ENCODE measurements at places on chromosomes 12 and 14.
A peak's percentile ranks its signal among the peaks of the same experiment; 100 is the strongest.

- H3K4me1 ChIP-seq: peaks cover 11% of the 10 kb centered on the region
- H3K27ac ChIP-seq: no peak overlapping the region
- DNase-seq: no peak
- no peaks in the 10 kb centered on the region for H3K27me3 ChIP-seq
Measured at GRCh38 chr14:52360831-52361230, 46.7 kb downstream of the PTGER2 start.

GRCh38 chr12:81245458-81245857 is 167.6 kb downstream of the ACSS3 start:
- no peaks in the 10 kb centered on the region for H3K36me3 ChIP-seq
- no peaks in the 10 kb centered on the region for H3K4me1 ChIP-seq
- H3K27ac ChIP-seq: no peak overlapping the region
- no peak overlapping the region for H3K4me3 ChIP-seq
- H3K27me3 ChIP-seq: no peaks in the 10 kb centered on the region

DNA sequence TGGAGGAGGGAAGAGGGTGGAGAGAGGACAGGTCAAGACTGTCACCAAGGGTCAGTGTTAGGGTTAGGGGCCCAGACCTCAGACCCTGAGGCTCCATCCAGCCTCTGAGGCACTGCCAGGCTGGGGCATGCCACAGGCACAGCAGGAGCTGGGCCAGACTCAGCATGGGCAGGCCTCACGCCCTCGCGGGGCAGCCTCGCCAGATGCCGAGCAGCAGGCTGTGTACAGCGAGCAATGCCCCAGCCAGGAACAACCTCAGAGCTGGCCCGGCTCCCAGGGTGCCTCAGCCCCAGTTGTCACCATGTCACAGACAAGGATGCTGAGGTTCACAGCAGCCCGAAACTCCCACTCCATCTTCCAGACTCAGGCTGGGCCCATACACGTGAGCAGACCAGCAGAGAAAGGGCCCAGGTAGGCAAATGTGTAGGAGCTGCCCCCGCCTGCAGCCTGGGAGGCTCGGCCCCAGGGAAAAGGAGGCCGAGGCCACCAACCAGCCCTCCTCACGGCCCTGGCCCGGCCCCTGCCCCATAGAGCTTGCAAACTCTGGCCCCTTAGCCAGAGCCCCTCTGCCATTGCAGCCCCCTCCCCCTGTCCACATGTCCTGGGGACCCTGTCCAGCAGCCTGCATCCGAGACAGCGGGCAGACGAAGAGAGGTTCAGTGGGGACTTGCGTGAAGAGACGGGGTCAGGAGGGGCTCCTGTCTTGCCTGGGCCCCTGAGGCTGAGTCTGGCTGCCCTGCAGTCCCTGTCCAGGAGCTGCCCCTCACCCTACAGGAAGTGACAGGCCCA is 7.5 kb downstream of the C14orf180 start:
- H3K4me1 ChIP-seq: no peaks in the 10 kb centered on the region
- peaks cover 2% of the 10 kb centered on the region for H3K27me3 ChIP-seq

GRCh38 chr12:130666645-130667044 is 49.5 kb downstream of the RIMBP2 start:
- H3K27ac ChIP-seq: no peak overlapping the region
- DNase-seq: no peak
- H3K4me1 ChIP-seq: no peaks in the 10 kb centered on the region
- no peaks in the 10 kb centered on the region for H3K36me3 ChIP-seq
- H3K4me3 ChIP-seq: no peak overlapping the region
- H3K27me3 ChIP-seq: peaks cover 2% of the 10 kb centered on the region

- DNase-seq: no peak
- no peaks in the 10 kb centered on the region for H3K36me3 ChIP-seq
- H3K4me1 ChIP-seq: peaks cover 6% of the 10 kb centered on the region
- no peak overlapping the region for H3K27ac ChIP-seq
- no peaks in the 10 kb centered on the region for H3K27me3 ChIP-seq
Measured at GRCh38 chr14:73476451-73476931, 14.2 kb upstream of the RIOX1 start.

GRCh38 chr14:64792231-64792630 is 87.5 kb downstream of the SPTB start:
- H3K4me3 ChIP-seq: no peak overlapping the region
- no peaks in the 10 kb centered on the region for H3K36me3 ChIP-seq
- H3K27ac ChIP-seq: no peak overlapping the region
- no peaks in the 10 kb centered on the region for H3K27me3 ChIP-seq

GRCh38 chr12:96020314-96021003 is 14.9 kb downstream of the LTA4H start:
- no peaks in the 10 kb centered on the region for H3K4me1 ChIP-seq
- H3K36me3 ChIP-seq: peaks cover 42% of the 10 kb centered on the region
- DNase-seq: no peak

GRCh38 chr12:46608431-46609272 is 217.1 kb downstream of the SLC38A4 start:
- no peaks in the 10 kb centered on the region for H3K27me3 ChIP-seq
- H3K4me1 ChIP-seq: peaks cover 29% of the 10 kb centered on the region
- H3K4me3 ChIP-seq: no peak overlapping the region
- no peak for DNase-seq
- H3K27ac ChIP-seq: no peak overlapping the region

- H3K4me1 ChIP-seq: no peaks in the 10 kb centered on the region
- H3K36me3 ChIP-seq: no peaks in the 10 kb centered on the region
- H3K27ac ChIP-seq: no peak overlapping the region
- H3K27me3 ChIP-seq: peaks cover 3% of the 10 kb centered on the region
Measured at GRCh38 chr14:94696518-94696917, 73.4 kb downstream of the GSC start.

DNA sequence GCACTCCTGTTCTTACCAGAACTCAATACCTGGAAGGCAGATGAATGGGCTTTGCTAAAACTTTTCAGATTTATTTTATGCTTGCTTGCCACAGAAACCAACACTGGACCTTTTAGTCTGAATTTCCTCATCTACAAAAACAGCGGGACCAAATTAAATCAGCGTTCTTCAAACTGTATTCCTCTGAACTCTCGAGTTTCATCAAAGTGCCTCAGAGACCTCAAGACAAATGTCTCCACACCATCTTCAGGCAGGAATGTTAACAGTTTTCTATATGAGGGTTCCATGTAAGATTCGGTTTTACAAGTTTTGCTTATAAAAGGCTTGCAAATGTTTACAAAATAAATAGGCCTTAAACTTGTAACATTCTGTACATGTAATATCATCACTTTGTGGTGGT is 74.6 kb downstream of the MED13L start:
- H3K36me3 ChIP-seq: peaks cover 7% of the 10 kb centered on the region
- DNase-seq: no peak
- no peak overlapping the region for H3K27ac ChIP-seq
- H3K27me3 ChIP-seq: no peaks in the 10 kb centered on the region

- no peak overlapping the region for H3K4me3 ChIP-seq
- peaks cover 8% of the 10 kb centered on the region for H3K4me1 ChIP-seq
- no peak for DNase-seq
- peaks cover 10% of the 10 kb centered on the region for H3K27me3 ChIP-seq
Measured at GRCh38 chr12:15274561-15274967, 47.7 kb upstream of the PTPRO start.

DNA sequence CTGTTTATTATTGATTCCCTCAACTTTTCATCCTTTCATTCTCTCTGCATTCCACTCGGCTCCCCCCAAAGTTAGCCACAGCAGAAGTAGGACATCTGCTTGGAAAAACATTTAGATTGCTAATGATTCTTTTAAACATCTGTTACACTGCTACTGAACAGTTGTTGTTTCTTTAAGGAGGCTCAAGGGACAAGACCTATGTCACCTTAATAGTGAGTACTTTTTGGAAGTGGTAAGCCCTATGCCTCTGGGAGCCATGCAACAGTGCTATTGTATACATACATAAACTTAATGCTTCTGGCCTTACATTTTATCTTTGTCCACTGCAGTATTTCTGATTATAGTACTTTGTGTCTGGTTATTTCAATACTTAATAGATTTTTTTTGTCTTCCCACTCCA is 628.2 kb upstream of the FOXG1 start:
- no peak overlapping the region for H3K27ac ChIP-seq
- H3K4me1 ChIP-seq: no peaks in the 10 kb centered on the region
- no peak for DNase-seq
- H3K27me3 ChIP-seq: no peaks in the 10 kb centered on the region
- H3K4me3 ChIP-seq: no peak overlapping the region

- DNase-seq: peak; percentile 81
- no peak overlapping the region for H3K27ac ChIP-seq
- H3K36me3 ChIP-seq: no peaks in the 10 kb centered on the region
- H3K27me3 ChIP-seq: peaks cover 5% of the 10 kb centered on the region
Measured at GRCh38 chr14:70289138-70289537, 70.3 kb downstream of the COX16 start.

- no peak for DNase-seq
- H3K4me3 ChIP-seq: no peak overlapping the region
- H3K36me3 ChIP-seq: peaks cover 25% of the 10 kb centered on the region
- H3K27ac ChIP-seq: peak overlapping the region; percentile 78
Measured at GRCh38 chr14:49939884-49940510, 47.1 kb downstream of the ARF6 start.

DNA sequence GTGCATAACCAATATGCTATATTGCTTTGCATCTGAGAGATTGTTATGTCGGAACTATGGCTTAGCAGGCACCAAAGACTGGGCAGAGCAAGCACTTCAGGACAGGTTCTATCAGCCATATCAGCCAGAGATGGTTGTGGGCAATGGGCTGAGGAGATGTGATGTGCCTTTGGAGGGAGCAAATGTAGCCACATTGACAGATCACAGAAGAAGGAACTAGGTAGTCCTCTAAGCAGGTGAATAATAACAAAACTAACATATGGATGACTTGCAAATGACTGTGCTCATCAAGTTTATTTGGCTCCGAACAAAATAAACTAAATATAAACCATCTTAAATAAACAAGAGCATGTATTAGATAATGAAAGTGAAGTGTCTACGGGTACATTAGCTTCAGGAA is 291.7 kb downstream of the RMST start:
- no peaks in the 10 kb centered on the region for H3K36me3 ChIP-seq
- no peak overlapping the region for H3K4me3 ChIP-seq
- H3K4me1 ChIP-seq: no peaks in the 10 kb centered on the region
- no peak overlapping the region for H3K27ac ChIP-seq
- no peaks in the 10 kb centered on the region for H3K27me3 ChIP-seq

- H3K4me1 ChIP-seq: no peaks in the 10 kb centered on the region
- H3K27ac ChIP-seq: no peak overlapping the region
- no peak for DNase-seq
- H3K27me3 ChIP-seq: no peaks in the 10 kb centered on the region
- no peak overlapping the region for H3K4me3 ChIP-seq
Measured at GRCh38 chr14:52885230-52885629, 65.6 kb downstream of the FERMT2 start.

DNA sequence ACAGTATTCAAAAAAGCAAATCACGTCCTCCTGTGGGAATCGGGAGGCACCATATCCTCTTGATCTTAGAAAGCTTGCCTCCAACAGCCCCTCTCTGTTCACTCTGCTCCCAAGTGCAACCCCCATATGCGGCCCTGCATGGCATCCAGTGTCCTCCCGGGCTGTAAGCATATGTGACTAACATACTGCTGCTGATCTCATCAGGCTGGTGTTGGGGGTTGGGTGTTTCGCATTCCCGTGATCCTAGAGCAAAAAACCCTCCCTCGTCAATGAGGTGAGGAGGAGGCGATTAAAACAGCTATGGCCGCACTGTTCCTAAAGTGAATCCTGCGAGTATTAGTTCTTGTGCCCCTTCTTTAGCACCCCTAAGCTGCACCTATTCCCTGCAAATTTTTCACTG is 28.1 kb upstream of the PPM1A start:
- no peaks in the 10 kb centered on the region for H3K27me3 ChIP-seq
- peak overlapping the region; percentile 65 for H3K27ac ChIP-seq
- no peaks in the 10 kb centered on the region for H3K36me3 ChIP-seq
- DNase-seq: no peak
- H3K4me1 ChIP-seq: peaks cover 20% of the 10 kb centered on the region

DNA sequence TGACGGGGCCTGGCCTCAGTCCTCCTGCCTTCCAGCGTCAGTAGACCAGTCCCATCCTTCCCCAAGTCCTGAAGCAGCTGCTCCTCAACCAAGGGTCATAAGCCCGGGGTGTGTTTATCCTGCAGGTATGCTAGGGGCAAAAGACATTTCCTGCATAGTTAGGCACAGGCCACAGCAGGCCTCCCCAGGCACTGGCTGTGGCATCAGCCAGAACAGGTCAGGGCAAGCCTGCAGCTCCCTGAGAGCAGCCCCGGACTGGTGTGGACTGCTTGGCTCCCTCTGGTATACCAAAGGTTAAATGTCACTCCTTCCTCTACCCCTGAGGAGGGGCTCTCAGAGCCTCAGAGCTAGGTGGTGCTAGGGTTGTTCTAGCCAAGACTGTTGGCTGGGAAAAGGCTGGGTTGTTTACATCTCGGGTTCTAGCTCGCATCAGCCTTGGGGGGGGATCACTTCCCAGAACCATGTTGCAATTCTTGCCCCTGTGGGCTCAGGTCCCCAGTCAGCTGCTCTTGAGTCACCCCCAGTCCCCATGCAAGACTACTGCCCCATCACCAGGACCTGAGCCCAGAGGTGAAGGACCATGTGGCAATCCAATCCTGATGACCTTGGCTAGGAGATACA is 2.9 kb downstream of the MMP14 start:
- peaks cover 9% of the 10 kb centered on the region for H3K4me1 ChIP-seq
- H3K27me3 ChIP-seq: peaks cover 14% of the 10 kb centered on the region
- no peak for DNase-seq
- no peak overlapping the region for H3K27ac ChIP-seq

GRCh38 chr14:75570797-75571196 is 7.6 kb upstream of the FLVCR2 start:
- peaks cover 56% of the 10 kb centered on the region for H3K4me1 ChIP-seq
- no peak for DNase-seq
- no peak overlapping the region for H3K27ac ChIP-seq
- H3K4me3 ChIP-seq: no peak overlapping the region
- peaks cover 2% of the 10 kb centered on the region for H3K27me3 ChIP-seq

- no peak overlapping the region for H3K27ac ChIP-seq
- H3K36me3 ChIP-seq: no peaks in the 10 kb centered on the region
- no peak for DNase-seq
- H3K4me3 ChIP-seq: no peak overlapping the region
- H3K4me1 ChIP-seq: no peaks in the 10 kb centered on the region
Measured at GRCh38 chr12:43348221-43348620, 203.8 kb downstream of the ADAMTS20 start.

Measured in activated CD8-positive, alpha-beta T cell treated with anti-CD3 and anti-CD28 coated beads for 36 hours (primary cell).